ENCODE measurements at places on chromosomes 3 and 15.

- no peak for DNase-seq
Observed at GRCh38 chr3:13042127-13042701, 31.0 kb downstream of the IQSEC1 start.

DNA sequence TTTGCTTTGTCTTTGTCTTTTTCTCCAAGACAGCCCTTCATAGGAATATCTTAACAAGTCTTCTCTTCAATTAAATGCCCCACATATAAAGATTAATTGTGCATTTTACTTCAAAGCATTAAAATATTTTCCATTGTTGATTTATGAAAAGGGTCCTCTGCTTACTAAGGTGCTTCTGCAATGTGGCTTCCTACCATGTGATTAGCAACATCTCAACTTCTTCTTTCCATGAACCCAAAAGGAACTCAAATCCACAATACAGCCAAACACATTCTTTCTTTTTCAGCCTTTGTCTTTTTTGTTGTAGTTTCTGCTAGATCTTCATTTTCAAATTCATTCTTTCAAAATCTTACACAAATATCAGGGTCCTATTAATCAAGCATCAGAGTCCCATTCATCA, 309.2 kb downstream of the NSUN3 start:
- DNase-seq, result no peak

DNA sequence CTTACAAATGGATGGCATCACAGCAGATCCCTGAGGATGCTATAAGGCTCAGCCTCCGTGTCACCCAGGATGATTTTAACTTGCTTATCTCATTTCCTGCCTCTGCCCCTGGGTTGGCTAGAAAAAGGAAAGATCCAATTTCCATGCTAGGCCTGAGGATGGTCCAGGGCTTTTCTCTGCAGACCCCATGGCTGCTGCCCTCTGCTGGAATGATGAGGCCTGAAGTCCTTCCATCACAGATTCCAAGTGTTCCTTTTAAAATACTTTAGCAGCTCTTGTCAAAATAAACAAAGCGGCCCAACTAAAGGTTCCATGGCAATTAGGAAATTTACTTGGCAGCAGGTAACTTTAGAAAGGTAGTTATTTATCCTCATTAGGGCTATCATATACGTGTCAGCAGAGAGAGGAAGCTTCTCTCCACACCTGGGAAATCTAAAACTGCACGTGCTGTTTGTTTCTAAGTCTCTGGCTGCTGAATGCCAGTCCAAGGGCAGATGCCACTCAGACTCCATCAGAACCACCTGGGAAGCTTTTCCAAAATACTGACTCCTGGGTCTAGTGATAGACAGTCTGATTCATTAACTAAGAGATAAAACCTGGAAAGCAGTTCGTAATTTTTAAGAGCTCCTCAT, 401.9 kb upstream of the IL12A start:
- DNase-seq, result no peak

- DNase-seq, result no peak
Observed at GRCh38 chr3:46213201-46213600, 5.1 kb upstream of the CCR1 start.

DNA sequence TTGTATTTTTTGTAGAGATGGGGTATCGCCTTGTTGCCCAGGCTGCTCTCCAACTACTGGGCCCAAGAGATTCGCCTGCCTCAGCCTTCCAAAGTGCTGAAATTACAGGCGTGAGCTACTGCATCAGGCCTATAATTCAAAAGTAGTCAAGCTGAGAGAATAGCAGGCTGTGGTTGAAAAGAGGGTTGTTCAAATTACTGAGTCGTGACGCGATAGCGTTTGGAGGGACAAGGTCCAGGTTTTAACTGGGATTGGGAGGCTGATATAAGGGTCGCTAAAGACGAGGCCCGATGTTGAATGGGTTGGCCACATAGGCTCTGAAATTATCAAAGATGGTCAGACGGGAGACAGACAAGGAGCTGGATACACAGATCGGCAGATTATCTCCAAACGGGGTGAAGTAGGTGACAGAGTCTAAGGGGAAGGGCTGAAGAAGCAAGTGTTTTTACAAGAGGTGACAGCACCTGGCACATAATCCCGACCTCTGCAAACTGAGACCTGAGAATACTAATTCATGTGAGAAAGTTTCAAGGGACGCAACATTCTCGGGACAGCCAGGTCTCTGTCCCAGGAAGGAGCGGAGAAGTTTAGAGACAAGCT, 759 bp upstream of the ARID3B start:
- no peak for DNase-seq

- DNase-seq, result no peak
Observed at GRCh38 chr3:168266335-168266734, 170.6 kb upstream of the GOLIM4 start.

DNA sequence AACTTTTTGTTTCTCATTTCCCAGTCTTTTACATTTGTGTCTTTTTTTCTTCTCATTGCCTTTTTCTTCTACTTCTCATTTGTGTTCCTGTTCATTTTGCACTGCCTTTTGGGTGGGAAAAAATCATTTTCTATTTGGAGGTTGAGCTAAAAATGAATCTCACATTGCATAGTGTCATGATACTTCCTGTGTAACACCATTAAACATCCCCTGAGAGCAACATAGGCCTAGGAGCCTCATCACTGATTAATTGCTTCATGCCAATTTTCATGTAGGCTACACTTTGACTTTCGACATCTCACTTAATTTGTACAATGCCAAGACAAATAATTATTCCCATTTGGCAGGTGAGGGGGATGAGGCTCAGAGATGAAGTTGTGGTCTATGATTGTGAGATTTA, 279.2 kb downstream of the EDEM1 start:
- DNase-seq, result no peak

DNA sequence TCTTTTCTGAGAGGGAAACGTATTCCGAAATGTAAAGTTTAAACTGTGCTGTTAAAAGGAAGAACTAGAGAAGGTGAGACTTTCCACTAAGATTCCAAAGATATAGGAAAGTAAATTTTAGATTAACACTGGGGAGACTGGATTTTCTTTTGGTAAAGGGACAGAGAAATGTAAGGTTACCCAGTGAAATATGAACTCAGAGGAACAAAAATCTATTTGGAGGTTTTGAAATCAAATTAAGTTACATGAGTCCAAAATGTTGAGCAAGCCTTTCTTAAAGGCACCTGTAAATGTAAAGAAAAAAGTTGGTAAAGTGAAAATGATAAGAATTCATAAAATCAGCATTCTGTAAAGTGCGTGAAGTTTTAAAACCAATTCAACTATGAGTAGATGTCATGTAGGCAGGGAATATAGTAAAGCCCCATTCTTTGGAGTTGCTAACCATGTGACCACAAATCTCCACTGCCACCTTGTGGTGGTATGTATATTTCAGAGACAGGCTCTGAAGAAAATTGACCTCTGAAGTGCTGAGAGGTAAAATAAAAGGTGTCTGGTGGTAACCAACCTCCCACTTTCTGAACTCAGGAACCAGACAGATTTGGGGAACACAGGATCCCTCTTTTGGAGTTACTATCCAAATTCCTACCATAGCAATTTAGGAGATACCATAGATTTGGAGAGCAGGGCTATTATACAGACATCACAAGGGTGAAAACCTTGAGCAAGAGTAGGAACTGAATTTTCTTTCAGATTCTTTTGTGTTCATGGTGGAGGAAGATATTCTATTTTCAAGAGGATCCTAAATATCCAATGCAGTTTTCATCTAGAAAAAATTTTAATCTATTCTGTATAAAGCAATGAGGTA, 215.3 kb downstream of the ROBO2 start:
- peak; percentile 29 for DNase-seq

- no peak for DNase-seq
Observed at GRCh38 chr3:143952569-143953072, 19.0 kb upstream of the DIPK2A start.

GRCh38 chr3:11096266-11097139, 57.8 kb upstream of the HRH1 start:
- no peak for DNase-seq

Data from NCI-H510A (cell line).